Right lobe of liver (tissue), 6 donors: ENCODE measurements at places on chromosomes 2 and 18.

DNA sequence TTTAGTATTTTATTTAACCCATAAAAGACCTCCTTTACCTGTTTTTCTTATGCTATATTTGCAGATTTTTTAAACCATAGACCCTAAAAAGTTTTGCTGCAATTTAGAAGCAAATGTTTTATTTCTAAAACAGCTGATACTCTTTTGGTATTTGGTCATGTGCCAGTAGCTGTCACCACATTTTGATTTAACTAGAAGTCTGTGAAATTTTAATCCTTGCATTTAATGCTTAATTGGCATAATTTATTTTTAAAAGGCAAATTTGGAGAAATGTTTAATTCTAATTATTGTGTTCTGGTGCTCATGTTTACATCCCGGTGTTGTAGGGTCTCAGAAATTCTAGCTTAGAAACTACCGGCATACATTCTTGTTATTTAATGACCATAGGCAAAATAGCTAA is 111.8 kb downstream of the TTC27 start:
- no peak for DNase-seq

- DNase-seq, result no peak
Measured at GRCh38 chr18:36321658-36322407, 24.3 kb downstream of the FHOD3 start.

- DNase-seq, result no peak
Measured at GRCh38 chr18:76013057-76013456, 482.0 kb downstream of the ZNF516 start.

DNA sequence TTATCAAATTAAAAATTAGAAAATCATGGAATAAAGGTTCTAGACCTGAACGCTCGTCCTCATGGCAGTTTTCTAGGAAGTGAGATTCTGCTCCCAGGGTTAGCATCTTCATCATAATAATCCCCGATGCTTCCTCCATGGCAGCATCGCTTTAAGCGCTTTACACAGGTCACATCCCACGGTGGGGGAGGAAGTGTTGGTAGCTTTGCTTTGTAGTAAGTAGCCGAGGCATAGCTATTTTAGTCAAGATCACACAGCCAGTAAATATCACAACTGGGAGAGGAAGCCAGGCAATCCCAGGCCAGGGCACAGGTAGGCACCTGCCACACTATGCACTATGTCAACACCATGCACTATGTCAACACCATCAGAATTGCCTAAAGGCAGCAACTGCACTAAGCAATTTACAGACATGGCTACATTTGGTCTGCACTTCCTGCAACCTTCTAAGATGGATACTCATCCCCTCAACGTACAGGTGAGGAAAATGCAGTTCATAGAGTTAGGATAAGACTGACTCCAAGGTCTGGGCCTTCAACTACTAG is 205.5 kb downstream of the FBXO15 start:
- DNase-seq, result no peak

- no peak for DNase-seq
Measured at GRCh38 chr2:215826376-215826775, 187.0 kb downstream of the MREG start.

- no peak for DNase-seq
Measured at GRCh38 chr2:172013396-172013795, 13.6 kb downstream of the METAP1D start.

GRCh38 chr2:128558441-128558840 is 239.8 kb upstream of the HS6ST1 start:
- DNase-seq, result no peak

- DNase-seq, result no peak
Measured at GRCh38 chr2:106282462-106283170, 88.5 kb upstream of the UXS1 start.

DNA sequence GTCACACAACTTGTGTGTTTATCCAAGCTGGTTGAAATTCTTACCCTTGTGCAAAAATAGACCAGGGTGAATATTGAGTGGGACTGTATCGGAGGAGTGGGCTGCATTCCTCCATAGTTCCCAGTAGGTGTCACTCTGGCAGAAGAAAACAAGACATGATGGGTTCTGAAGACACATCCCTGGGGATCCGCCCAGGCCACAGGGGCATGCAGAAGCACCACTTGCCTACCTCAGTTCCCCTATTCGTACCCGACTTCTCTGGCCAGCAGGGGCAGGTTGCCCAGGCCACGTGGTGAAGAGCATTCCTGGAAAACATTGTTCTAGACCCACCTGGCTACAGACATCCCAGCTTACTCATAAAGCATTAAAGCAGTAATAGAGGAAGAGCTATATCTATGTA is 168.2 kb downstream of the FAM210A start:
- DNase-seq, result no peak
